Activated CD8-positive, alpha-beta memory T cell treated with anti-CD3 and anti-CD28 coated beads for 1 hour (primary cell): ENCODE measurements at places on chromosomes 5 and 9.

- no peak for DNase-seq
Measured at GRCh38 chr9:15999422-16000339, 446.8 kb downstream of the CCDC171 start.

GRCh38 chr9:135700525-135700924, 1.2 kb upstream of the SOHLH1 start:
- no peak for DNase-seq

DNA sequence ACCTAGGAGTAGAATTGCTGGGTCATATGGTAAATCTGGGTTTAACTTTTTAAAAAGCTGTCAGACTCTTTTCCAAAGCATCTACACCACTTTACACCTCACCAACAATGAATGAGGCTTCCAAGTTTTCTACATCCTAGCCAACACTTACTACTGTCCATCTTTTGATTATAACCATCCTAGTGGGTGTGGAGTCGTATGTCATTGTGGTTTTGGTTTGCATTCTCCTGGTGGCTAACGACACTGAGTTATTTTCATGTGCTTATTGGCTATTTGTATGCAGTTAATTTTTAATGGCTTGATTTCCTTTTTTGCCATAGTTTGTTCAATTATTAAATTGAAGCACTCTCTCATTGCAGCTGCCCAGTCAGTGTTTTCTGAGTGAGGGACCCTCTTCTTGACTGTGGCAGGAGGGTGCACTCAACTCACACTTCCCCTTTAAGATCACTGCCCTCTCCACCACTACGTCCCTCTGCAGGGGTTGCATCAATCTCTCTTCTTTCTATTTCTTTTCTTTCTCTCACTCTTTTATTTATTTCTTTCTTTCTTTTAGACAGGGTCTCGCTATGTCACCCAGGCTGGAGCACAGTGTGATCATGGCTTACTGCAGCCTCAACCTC, 182.3 kb downstream of the C9orf152 start:
- DNase-seq: no peak

DNA sequence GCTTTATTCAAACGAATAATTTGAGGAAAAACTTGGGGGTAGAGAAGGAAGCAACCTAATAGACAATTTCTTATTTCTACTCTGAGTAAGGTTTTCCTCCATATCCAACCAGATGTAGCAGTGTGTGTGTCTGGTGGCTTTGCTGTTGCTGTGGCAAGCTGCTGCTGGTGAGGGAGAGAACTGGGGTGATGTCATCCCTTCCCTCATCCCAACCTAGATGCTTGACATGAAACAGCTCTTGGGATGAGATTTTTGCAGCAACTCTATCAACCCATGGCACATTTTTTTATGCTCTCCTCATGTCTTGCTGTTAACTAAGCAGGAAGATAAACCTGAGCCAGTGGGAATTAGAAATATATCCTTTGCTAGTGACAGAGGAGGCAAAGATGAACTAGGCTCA, 135.8 kb downstream of the PCSK1 start:
- DNase-seq: no peak

GRCh38 chr9:10005206-10005605, 607.6 kb downstream of the PTPRD start:
- no peak for DNase-seq

DNA sequence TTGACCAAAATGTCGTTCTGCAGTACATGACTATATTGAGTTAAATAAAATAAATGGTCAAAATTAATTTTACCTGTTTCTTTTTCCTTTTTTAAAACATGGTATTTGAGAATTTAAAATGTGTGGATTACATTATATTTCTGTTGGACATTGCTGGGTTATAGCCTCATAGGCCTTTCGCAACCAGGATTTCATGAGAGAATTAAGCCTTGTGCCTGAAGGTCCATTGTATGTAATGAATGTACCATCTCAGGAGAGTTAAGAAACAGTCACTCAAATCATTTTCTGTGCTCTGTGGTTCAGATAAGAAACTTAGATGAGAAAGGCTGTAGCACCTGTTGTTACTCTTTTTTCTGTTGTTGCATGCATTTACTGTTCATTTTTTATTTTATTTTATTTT, 103.5 kb downstream of the ANGPTL2 start:
- DNase-seq: no peak

DNA sequence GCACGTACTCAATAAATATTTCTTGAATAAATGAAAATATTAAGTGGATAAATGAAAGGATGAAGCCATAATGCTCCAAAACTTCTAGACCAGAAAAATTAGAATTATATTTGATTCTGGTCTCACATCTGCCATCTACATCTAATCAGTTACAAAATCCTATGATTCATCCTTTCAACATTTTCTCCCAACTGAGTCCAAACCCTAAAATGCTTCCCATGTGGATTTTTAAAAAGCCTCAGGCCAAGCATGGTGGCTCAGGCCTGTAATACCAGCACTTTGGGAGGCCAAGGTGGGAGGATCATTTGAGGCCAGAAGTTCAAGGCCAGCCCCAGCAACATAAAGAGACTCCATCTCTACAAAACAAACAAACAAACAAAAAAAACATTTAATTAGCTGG, 31.6 kb upstream of the FST start:
- no peak for DNase-seq

DNA sequence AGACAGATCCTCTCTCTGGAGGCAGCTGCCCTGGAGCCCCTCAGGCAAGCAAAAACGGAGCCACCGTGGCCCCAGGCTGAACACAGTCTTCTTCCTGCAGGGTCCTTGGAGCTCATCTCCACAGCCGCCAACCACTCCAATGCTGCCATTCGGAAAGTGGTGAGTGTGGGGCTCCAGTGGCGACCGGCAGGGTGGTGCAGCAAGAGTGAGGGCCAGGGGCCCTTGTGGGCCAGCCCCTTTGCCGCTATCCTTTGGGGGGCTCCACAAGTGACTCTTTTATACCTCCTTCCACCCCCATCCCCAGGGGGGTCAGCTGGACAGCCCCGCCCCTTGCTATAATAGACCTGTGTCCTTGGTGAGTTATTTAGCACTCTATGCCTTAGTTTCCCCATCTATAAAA, 47.4 kb upstream of the SUSD3 start:
- DNase-seq: no peak

DNA sequence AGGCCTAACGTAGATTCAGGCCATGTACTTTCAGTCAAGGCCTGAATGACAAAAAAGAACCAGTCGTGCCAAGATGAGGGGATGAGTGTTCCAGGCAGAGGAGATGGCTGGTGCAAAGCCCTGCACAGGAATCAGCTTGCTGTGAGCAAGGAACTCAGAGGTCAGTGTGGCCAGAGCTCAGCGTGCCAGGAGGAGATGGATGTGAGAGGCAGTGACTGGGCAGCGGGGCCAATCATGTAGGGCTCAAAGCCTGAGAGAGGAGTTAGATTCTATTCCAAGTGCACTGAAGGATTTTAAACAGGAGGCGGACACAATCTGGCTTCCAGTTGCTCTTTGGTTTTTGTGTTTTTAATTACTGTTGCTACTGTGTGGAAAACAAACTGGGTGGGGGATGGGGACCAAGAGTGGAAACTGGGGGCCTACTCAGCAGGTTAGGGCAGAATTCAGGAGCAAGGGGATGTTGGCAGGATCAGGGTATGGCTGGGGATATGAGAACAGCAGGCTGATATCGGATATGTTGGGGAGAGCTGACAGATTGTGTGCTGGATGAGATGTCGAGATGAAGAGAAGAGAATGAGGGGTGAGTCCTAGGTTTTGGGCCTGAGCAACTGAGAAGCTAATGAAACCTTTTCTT, 64.3 kb downstream of the ANGPTL2 start:
- no peak for DNase-seq

DNA sequence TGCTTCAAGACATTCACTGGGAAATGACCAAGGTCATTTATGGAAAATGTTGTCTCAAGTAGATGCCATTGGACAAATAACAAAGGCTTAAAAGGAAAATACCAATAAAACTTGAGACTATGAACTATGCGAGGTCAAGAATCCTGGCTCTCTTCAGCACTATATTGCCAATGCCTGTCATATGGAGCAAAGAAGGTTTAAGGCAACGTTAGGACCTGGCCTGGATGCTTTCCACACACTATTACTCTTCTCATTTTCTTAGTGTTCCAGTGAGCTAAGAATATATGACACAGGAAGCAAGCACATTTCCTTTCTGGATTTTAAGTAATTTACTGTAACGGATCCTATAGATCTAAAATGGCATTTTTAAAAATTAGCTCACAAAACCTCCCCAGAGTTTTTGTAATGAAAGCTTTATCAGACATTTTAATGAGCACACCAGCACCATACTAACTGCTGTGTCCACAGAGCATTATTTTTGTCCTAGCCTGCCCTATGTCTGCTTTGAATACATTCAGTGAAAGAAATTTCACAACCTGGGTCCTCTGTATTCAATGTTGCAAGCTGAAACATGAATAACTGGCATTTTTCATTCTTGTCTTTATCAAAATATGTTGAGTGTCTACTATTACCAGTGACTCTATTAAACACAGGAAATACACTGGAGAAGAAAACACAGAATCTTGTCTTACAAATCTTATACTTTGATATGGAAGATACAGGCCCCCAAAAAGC, 315.6 kb downstream of the CETN3 start:
- no peak for DNase-seq

DNA sequence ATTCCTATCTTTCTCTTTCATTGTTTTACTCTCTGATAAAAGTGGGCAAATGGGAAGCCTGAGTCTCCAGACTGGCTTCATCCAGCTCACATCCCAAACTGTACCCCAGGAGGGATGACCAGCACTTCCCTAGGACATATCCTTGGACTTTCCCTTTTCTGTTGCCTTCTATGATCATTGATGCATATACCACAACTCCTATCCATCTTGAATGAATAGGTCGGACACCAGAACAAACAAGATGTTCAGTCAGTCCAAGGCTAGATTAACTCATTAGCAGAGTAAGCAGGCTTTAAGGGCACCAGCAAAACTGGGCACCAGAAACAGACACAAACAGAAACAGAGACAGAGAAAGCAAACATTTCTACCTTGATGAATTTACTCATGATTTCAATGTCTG, 159.1 kb upstream of the RGMB start:
- DNase-seq: no peak

- no peak for DNase-seq
Measured at GRCh38 chr9:4111233-4112008, 188.4 kb downstream of the GLIS3 start.

DNA sequence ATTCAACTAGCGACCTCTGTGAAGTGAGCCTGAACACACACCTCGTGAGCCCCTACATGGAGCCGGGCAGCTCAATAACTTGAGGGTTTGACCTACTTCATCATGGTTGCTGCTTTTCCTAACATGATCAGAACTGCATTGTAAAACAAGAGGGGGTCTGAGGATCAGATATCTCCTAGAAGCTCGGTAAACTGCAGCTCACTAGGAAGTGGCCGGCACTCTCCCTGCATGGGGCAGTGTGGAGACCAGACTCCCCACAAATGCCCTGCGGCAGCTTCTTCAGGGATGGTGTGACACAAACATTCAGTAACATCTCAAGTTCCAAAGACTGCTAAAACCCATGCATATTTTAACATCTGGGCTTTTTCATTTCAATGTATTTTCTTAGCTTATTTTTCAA, 18.5 kb downstream of the LHFPL2 start:
- no peak for DNase-seq

GRCh38 chr5:181133083-181133482, 2.1 kb upstream of the OR2V1 start:
- no peak for DNase-seq
